ENCODE measurements at places on chromosomes 6 and 20.

DNA sequence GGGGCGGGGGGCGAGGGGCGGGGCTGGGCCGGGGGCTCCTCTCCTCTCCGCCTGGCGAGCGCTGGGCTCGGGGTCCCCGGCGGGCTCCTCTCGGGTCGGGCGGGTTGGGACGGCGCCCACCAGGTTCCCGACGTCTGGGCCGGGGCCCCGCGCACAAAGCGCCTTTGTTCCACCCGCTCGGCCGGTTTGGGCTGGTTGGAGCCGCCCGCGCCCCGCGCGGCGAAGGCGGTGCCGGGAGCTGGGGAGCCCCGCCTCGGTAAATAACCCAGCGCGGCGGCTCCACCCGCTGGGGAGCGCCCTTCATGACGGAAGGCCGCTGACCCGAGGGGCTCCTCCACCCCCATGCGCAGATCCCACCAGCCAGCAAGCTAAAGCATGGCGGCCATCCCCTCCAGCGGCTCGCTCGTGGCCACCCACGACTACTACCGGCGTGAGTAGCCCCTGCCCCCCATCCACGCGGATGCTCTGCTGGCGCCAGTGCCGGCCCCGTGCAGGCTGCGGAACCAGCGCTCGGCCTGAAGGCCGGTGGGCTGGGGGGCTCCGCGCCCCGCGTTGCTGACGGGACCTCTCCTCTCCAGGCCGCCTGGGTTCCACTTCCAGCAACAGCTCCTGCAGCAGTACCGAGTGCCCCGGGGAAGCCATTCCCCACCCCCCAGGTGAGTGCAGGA is 503 bp downstream of the PPDPF start:
- peak; percentile 44 for DNase-seq

GRCh38 chr6:168009331-168009730 is 11.9 kb downstream of the KIF25 start:
- DNase-seq: no peak

- DNase-seq: no peak
These were observed 3.2 kb downstream of the PRRT1 start for GRCh38 chr6:32148289-32149091.

DNA sequence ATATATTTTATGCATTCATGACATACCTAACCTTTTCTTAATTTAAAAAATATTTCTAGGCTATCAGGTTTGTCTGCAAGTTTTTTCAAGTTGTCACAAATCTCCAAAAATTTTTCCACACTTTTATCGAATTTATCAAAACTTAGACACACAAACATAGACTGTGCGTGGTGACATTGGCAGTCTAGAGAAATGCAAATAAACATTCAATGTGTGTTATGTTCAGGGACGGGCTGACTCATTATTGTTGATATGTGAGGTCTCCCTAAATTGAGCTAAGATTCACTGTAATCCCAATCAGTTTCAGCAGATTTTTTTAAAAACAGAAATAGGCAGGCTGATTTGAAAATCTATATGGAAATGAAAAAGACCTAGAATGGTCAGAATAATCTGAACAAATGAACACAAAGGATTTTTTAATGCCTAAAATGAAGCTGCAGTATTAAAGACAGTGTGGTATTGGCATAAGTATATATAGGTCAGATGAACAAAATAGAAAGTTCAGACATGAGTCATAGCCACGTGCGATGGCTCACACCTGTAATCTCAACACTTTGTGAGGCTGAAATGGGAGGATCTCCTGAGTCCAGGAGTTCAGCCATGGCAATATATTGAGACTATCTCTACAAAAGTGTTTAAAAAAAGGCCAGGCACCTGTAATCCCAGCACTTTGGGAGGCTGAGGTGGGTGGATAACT is 19.2 kb downstream of the BLTP3A start:
- no peak for DNase-seq

DNA sequence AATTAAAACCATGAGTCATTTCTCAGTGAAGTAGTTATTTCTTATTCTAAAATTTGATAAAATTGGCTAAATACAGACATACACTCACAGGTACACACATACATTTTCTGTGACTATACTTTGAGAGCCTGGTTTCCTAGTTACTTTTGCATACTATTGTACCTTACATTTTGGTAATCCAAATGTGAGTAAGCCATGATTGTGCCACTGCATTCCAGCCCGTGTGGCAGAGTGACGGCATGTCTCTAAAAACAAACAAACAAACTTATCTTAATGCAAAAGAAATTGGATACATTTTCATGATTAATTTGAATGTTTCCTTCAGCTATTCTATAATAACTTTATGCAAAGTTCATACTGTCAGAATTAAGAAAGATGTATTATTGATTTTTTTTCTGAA is 628.8 kb downstream of the GRIK2 start:
- no peak for DNase-seq

GRCh38 chr6:15630202-15630601 is 32.6 kb downstream of the DTNBP1 start:
- no peak for DNase-seq

DNA sequence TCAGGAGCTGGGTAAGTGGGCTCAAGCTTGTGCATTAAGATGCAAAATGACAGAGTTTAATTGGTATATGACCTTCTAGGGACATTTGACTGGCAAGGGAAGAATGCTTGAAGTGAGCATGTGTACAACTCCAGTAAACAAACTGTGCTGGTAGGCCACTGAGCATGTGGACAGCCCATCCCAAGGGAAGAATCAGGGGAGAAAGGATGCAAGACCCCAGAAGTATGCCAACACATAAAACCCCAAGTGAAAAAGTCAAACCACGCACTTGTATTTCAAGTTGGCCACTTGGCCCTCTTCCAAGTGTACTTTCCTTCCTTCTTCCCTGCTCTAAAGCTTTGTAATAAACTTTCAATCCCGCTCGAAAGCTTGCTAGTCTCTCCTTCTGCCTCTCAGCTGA is 10.4 kb upstream of the THBD start:
- peak; percentile 24 for DNase-seq

GRCh38 chr6:74073999-74074398 is 378.0 kb downstream of the CD109 start:
- no peak for DNase-seq

DNA sequence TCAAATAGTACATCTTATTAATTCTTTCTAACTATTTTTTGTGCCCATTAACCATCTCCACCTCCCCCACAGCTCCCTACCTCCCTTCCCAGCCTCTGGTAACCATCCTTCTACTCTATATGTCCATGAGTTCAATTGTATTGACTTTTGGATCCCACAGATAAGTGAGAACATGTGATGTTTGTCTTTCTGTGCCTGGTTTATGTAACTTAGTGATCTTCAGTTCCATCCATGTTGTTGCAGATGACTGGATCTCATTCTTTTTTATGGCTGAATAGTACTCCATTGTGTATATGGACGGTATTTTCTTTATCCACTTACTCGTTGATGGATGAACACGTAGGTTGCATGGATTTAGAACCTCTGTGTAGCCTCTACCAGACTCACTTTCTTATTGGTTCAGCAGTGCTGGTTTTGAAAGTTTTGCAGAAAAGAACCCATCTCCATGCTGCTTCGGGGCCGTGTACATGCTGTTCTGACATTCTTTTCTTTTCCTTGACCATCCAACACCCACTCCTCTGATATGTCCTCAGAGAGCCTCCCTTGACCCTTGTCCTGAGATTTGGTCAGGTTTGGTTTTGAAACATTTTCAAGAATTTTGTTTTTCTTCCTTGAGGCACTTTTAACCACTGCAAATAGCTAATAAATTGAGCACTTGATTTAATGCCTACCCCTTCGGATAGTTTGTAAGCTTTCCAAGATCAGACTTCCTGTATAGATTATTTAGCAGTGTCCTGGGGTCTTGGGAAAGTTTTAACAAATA is 231.2 kb upstream of the ZFP64 start:
- no peak for DNase-seq

DNA sequence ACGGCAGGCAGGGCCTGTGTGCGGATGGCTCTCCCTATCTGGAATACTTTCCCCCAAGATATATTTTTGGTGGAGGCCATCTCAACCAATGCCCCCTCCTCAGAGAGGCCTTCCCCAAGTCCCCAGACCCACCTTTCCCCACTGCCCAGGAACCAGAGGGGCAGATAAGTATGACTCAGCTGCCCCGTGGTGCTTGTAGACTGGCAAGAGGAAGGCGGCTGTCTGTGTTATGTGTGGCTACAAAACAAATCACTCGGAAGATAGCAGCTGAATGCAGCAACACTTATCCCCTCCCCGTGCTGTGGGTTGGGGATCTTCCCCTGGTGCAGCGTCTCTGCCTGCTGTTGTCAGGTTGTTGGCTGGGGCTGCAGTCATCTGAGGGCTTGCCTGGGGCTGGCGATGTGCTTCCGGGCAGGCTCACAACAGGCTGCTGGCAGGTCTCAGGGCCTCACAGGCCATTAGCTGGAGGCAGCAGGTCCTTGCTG is 7.1 kb downstream of the NPEPL1 start:
- no peak for DNase-seq

- DNase-seq: no peak
These were observed 62.1 kb upstream of the ADGRB3 start for GRCh38 chr6:68572975-68573374.

DNA sequence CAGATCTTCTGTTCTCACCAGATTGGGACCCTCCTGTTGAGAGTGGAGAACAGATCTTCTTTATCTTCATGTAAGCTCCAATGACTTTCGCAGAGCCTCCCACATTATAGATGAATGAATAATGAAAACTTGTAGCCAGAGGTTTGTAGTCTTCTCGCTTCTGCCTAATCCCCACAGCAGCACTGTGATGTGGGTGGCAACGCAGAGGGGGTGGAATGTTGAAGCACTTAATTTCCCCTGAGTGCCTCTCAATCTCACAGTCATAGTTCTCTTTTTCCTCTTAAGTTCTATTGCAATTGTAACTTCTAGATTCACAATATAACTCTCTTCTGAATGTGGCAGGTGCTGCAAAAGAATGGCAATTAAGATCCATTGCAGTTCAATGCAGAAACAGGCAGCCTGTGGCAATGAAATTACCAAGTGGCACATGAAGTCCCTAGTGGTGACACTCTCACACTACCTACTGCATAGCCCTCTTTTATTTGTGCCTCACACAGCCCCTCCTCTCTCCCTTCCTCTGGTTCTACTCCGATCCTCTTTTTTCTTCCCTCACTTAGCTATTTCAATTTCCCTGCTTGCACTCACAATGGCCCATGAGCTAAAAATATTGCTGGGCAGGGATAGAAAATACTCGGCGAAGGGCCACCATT is 281.9 kb downstream of the UBE3D start:
- no peak for DNase-seq

DNA sequence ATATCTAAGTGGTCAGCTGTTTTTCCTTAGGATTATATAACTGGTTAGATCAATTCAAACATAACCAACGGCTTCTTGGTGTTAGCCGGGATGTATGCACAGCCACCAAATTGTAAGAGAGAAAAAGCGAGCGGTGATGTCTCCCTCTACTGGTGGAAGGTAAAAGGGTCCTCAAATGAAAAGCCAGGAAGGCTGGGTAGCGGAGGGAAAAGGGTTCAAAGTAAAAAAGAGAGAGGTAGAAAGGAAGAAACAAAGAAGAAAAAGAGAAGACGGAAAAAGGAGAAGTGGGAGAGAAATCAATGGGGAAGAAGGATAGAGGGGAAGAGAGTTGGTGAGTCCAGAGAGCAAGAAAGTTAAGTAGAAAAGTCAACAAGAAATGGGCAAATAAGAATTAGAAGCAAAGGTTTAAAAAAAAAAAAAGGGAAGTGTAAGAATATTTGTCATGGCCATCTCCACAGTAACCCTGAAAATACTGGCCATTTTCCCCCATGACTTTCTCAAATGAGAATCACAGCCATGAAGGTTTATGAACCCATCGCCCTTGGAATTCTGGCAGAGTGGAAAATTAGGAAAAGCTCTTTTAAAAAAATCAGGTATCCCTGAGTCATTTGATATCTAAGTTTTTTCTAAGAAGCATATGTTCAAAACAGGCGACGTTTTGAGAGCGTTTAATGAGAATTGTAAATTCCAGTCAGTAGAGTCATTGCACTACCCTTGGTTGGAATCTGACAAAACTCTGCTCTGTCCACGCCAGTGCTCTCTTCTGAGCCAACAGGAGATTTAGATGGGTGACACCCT is 155.6 kb upstream of the SNX9 start:
- peak; percentile 92 for DNase-seq

DNA sequence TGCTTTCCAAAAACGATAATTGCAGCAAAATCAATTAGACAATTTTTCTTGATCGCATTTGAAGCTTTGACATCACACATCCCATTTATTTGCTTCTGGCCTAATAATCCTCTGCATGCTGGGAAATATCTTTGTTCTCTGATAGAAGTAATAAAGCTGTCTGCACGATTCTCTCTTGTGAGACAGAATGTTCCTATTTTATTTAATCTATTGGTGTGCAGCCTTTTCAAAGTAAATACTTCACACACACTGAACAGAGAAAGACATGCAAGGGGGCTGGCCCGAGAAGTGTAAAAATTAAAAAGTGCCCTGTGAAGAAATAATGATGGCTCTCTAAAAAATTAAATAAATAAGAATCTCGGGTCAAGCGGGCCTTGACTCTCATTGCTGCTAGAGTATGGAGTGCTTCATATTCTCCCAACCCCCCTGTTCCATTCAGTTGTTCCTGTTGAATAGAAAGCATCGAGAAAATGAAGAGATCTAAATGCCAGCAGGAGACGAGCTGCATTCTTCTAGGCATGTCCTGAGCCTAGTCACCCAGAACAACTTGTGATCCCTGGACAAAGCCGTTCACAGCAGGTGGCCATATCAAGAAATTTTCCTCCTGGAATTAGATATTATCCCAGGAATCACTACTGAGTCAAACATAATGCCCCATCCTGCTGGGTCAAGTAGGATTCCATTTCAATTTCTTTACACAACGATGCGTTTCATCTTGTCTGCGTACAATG is 625.9 kb upstream of the EPHA7 start:
- DNase-seq: no peak

GRCh38 chr20:57158474-57158873 is 108.0 kb downstream of the BMP7 start:
- no peak for DNase-seq

DNA sequence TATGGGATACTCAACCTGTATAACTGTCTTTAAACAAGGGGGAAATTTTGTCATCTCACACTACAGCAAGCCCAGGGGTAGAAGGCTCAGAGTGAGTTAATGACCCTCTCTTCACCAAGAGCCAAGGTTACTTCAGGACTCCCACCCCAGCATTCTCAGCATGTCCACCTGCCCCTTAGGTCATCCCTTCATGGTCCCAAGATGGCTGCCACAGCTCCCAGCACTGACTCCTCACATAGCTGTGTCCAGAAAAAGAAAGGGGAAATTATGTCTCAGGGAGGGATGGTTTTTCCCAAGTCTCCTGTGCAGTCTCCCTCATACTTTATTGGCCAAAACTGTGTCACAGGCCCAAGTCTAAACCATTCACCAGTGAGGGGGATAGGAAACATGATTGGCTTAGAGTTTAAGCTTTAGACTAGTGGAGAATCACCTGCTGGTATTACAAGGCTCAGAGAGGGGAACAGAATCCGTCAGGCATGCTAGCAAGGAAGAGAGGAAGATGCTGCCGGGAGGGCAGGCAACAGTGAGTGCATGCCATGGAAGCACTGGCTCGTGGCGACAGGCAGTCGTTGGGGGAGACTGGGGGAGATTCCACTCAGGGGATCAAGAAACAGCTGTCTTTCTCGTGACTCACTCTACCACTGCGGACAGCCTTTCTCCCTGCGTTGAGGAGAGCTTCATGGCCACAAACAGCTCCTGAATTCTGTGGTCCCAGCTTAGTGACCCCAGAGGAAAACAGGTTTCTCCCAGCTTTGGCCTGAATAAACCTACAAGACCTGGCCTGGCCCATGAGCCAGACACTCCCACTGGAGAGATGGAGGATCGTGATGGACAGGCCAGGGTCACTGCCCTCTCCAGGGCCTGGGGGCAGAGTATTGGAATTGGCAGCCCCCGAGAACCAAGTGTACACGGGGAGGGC is 37.2 kb downstream of the HM13 start:
- no peak for DNase-seq

All from AML-193 (cell line).